ENCODE measurements at places on chromosomes 2 and 18. TPM values are rescaled to one million over a fixed set of nuclear protein-coding genes. Genes with fewer than 3 reads are reported as not detected.

DNA sequence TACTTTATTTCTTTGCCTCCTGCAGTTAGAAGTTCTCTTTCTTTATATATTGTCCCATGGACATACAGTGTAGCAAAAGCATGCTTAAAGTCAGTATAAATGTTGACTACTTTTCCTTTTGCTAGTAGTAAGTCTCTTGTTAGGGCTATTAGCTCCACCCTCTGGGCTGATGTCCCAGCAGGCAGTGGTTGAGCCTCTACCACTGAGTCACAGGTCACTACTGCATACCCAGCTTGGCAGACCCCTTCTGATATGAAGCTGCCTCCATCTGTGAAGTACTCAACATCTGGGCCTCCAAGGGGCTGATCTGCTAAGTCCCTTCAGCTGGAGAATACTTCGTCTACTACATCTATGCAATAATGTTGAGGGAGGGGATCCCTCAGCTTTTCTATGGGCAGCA lies 61.0 kb upstream of the SLC35G4 start:
- DNase-seq: no peak

Gene SLC40A1
- total RNA-seq: 27.4 TPM

Gene RNF181
- total RNA-seq: 73.6 TPM

DNA sequence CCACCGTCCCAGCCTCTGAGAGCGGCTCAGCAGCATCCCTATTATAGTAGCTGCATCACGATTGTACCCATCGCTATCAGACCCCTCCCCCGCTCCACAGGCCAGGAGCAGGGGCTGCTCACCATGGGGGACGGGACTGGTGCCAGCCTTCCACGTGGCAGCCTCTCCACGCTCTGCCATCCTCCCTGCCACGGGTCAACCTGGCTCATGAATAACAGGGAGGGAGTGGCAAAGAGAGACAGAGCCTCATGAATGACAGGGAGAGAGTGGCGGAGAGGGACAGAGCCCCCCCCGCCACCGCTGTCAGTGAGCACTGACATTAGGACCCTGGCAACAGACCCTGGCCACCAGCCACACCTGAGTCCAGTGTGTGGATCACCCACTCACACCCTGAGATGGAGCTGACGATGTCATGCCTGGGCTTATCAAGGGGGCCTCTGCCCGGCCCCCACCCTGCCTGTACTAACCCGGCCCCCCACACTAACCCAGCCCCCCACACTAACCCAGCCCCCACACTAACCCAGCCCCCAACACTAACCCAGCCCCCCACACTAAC lies 16.9 kb downstream of the CROCC2 start:
- DNase-seq: no peak

DNA sequence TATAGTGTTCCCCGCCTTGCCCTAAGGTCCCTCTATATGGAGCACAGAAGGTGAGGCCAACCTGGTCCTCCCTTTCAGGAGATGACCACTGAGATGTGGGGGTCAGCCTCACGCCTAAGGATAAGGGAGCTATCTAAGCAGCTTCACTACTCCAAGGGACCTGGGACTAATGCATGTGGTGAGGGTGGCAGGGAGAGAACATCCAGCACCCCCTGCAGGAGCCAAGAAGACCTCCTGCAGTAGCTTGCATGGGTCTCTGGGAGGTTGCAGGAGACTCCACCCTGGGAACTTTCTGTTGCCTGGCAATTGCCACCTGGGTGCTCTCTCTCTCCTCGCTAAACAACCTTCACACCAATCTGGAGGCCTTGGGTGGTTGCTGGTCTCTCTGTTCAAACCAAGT lies 93.0 kb upstream of the KLHL29 start:
- DNase-seq: no peak

GRCh38 chr2:7674606-7675005 lies 757.4 kb downstream of the RNF144A start:
- DNase-seq: no peak

GRCh38 chr2:219387306-219388120 lies at the start of gene DNPEP:
Gene DNPEP, minus strand, starts transcription at chr2:219387912. Its CDS starts 118 bp downstream, at chr2:219387794.
- peak; percentile 88 for DNase-seq

Gene TLX2
- 0.52 TPM for total RNA-seq

Measured in CD4-positive, alpha-beta memory T cell (primary cell).